GM12878 (cell line): ENCODE measurements at places on chromosomes 3 and 15. TPM values are rescaled to one million over a fixed set of nuclear protein-coding genes. Genes with fewer than 3 reads are reported as not detected.

The TPRG1 gene
- 27.7 and 28.3 TPM in 2 replicates for polyA plus RNA-seq

GRCh38 chr15:101597360-101597928 is 54.7 kb downstream of the TM2D3 start:
- DNase-seq, result no peak

DNA sequence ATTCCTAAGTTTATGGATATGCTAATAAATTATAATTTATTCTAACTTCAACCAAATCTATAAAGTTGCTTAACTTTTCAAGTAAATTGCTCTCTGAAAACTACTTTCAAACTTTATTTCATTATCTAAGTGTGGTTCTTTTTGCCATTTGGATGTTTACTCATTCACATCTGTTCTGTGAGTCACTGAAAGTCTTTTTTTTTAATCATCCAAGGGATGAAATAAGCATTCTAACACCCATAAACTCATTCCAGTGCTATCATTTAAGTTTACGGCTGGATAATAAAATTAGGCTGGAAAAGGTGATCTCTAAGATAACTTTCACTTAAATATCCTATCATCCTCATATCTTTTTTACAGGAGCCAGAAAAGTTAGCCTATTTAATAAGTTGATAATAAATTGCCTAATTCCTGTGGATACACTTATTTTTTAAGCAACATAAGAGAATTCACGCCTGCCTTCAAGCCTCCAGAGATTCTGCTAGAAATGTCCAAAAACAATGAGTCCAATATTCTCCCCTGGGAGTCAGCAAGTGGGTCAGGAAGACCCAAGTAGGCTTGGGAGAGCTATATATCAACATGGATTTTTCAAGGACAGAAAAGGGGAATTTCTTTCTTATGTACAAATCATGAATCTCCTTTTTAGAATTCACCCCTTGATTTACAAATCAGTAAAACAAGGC is 25.8 kb downstream of the SCG3 start:
- DNase-seq, result no peak

The SERPINI2 gene
- polyA plus RNA-seq, result not detected in 2 replicates

GRCh38 chr3:69716119-69716518 is 23.1 kb upstream of the MITF start:
- DNase-seq, result no peak

DNA sequence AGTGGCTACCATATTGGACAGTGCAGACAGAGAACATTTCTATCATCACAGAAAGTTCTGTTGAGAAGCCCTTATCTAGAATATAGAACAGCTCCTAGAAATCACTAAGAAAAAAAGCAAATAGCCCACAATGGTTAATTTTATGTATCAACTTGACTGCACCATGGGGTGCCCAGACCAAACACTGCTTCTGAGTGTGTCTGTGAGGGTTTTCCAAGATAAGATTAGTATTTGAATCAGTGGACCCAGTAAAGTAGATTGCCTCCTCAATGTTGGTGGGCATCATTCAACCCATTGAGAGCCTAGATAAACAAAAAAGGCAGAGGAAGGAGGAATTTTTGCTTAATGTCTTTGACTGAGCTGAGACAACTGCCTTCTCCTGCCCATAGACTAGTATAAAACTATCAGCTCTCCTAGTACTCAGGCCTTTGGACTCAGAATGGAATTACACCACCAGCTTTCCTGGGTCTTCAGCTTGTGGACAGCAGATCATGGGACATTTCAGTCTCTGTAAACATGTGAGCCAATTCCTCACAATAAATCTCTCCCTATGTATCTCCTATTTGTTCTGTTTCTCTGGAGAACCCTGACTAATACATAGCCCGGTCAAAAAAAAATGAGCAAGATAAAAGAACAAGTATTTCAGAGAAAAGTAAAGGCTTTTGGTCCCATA is 55.9 kb upstream of the OXTR start:
- DNase-seq, result no peak

- no peak for DNase-seq
Observed at GRCh38 chr3:15510493-15510892, 11.0 kb downstream of the COLQ start.

The NUDT16 gene
- polyA plus RNA-seq, result 11.7 and 15.3 TPM in 2 replicates
